Stimulated activated CD4-positive, alpha-beta T cell treated with anti-CD3 and anti-CD28 coated beads, Interleukin-2, amount 100 ng/mL, for 24 hours (primary cell): ENCODE measurements at places on chromosomes 13 and 19.
A peak's percentile ranks its signal among the peaks of the same experiment; 100 is the strongest.

DNA sequence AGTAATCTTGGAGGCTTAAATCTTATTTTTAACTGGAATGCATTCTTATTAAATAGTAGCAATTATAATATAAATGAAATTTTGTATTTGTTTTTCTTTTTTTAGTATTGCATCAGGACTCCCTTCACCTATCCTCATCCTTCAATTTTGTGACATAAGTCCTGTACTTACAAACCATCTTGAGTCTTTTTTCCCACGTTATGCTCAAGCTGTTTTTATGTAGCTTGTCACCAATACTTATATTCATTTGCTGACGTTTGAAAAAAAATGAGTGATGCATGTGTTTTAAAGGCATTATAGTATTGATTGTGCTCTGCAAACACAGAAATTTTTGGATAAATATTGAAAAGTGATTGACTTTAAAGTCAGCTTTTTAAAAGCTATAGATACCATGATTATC is 888 bp downstream of the GPR18 start:
- no peak for DNase-seq

- no peak for DNase-seq
Measured at GRCh38 chr13:90414691-90415596, 932.5 kb upstream of the MIR17HG start.

GRCh38 chr13:100528353-100528752 is 60.2 kb downstream of the GGACT start:
- no peak for DNase-seq

- no peak for DNase-seq
Measured at GRCh38 chr19:1665565-1666047, 13.2 kb upstream of the TCF3 start.

DNA sequence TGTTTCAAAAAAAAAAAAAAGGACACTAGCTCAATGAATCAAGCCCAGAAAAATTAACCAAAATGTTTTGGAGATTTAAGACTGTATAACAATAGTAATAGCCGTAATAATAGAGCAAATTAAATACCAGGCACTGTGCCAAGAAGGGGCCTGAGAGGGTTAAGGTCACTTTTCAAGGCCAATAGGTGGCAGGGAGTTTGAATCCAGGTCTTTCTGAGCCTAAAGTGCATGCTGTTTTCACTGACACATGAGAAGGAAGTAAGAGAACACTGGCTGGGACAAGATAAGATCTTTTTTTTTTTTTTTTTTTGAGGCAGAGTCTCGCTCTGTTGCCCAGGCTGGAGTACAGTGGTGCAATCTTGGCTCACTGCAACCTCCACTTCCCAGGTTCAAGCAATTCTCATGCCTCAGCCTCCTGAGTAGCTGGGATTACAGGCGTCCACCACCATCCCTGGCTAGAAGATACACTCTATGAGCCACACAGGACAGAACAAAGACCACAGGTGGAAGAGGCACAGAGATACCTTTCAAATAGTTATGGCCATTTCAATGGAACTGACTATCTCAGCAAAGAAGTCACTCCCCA is 7.7 kb downstream of the FFAR2 start:
- no peak for DNase-seq

- DNase-seq = no peak
Measured at GRCh38 chr13:41565216-41565615, 107.9 kb downstream of the RGCC start.

DNA sequence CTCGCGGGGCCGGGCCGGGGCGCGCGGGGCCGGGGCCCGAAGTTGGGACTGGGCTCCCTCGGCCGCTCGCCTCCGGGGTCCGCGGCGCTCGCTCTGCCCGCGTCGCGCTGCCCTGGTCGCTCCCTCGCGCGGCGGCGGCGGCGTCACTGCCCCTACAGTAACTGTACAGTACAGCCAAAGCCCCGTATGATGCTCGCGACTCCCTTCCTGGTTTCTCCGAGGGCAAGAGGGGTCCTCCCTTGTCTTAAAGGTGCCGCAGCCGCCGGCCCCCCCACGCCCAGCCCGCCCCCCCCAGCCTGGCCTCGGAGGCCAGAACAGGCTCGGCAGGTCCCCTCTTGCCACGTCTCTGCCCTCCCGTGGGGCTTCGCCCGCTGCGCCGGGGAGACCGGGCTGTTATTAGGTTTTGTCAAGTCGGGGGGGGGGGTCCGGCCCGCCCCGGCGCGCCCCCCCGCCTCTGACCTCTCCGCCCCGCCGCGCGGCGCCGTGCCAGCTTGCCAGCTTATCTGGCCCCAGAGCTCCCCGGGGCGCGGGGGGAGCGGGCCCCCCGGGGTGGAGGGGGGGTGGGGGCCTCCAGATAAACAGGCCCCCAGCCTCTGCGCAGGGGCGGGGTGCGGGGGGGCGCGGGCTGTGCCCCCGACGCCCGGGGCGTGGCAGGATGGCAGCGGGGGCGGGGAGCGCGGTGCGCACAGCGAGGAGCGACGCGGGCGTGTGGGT is at the start of gene ZBTB7A:
ZBTB7A (minus strand) TSS at position 218 of the 714 bp plus-strand sequence. CDS start 11,667 bp downstream, outside the sequence.
- DNase-seq = peak; percentile 75

GRCh38 chr13:103184413-103184812 is 118.2 kb upstream of the SLC10A2 start:
- DNase-seq = no peak
